ENCODE measurements at places on chromosomes 4 and X.

DNA sequence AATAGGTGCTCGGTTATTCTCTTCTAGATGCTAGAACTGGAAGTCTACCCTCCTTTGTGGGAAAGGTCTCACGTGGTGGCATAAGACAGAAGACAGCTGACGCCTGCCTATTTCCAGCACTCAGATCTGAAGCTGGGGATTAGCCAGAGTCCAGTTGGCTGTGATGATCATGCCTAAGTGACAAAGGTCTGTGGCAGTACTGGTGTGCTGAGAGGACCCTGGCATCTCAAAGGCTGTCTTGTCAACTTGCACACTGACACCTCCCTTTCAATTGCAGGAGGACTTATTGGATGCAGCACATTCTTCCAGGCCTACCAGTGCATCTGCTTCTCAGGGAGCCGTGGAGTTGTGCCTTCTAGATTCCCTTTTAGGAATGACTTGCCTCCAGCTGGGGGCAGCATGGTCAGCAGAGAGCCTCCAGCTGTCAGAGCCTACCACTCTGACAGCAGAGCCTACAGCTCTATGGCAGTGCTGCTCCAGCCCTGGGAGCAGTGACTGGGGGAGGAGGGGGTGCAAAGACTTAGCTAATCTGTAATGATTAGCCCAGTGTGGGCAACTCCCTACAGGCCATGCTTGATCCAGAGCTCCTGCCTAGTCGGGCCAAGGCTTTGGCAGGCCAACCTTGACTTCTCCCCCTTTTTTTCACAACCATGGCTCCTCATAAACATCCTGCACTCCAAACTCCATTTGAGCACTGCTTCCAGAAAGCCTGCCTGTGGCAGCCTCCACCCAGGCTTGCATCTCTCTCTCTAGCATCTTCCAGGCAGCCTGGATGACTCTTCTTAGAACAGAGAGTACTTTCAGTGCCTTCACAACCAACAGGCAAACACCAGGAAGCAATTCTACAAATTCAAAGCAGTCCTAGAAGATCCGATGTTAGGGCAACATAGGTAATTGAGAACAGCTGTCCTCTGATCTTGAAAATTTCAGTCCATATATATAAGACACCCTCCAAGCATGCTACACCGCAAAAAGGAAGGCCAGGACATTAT is 13.8 kb upstream of the FGFBP2 start:
- no peak for DNase-seq

DNA sequence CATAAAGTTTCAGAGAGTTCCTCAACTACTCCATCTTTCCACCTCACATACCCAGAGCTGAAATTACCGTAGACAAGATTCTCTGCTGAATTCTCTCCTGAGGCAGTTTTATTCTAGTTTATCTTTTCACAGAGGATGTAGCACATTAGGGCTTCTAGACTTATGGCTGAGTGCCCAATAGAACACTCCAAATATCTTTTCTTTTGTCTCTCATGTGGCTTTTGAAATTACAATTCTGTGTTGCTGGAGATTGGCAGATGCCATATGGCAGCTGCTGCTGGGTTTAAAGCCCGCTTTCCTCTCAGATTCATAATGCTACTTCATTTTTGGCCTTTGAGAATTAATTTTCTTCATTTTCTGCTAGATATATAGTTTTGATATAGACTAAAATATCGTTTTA is 107.6 kb upstream of the BANK1 start:
- DNase-seq: no peak

DNA sequence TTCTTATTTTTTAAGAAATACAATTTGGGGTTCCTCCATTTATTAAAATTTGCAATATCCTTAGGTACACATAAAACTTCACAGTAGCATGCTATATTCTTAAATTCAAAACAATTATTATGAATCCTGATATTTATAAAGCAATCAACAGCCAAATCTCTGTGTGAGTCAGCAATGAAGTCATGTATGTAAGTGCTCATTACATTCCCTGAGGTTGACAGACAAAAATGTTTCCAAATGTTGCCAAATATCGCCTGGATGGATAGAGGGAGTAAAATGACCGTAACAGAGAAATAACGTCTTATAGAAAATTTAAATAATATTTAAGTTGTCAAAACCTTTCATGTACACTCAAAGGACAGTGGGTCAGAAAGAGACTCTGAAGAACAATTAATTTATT is 220.0 kb downstream of the PCDH18 start:
- no peak for DNase-seq

GRCh38 chrX:71396576-71396975 is 30.4 kb downstream of the TAF1 start:
- DNase-seq: no peak

DNA sequence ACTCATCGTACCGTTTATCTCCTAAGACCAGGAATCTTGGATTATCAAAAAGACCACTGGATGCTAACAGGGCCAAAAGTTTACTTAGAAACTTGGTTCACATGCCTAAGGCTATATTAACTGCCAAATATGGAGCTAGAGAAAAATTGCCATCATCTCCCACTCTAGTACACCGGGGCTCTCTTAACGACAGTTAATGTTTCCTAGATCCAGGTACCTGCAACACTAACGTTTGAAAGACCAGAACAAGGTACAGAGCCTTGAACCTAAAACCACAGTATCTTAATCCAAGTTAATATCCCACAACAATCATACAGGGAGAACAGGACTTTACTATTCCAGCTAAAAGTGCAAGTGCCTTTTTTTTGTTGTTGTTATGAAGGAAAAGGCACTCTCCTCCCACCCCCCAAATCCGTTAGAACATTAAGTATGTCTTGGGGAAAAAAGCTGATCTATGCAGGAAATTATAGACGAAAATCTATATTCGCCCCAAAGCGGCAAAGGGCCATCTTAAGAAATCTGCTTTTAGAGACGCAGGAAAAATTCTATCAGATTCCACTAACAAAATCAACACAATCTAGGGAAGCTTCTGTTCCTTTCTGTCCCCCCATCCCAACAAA is 1.3 kb downstream of the G3BP2 start:
- DNase-seq: no peak

DNA sequence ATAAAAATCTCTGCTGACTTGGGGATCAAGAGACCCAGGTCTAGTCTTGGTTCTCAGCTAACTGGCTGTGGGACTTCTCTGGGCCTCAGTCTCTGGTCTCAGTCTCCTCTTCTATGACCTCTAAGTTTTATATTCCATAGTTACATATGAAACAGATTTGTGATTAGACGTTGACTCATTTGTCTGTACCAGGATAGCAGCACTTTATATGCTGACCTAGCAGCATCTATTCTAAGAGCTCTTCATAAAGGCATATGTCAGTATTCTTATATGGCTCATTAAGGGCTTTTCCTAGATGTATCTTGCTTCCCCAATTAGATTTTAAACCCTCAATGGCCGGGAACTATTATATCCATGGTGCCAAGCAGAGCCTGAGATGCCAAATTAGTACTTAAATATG is 12.7 kb downstream of the GRPR start:
- DNase-seq: no peak

- DNase-seq: no peak
Measured at GRCh38 chrX:74431797-74432196, 10.5 kb downstream of the SLC16A2 start.

GRCh38 chr4:181559637-181560036 is 683.6 kb upstream of the TENM3 start:
- no peak for DNase-seq

DNA sequence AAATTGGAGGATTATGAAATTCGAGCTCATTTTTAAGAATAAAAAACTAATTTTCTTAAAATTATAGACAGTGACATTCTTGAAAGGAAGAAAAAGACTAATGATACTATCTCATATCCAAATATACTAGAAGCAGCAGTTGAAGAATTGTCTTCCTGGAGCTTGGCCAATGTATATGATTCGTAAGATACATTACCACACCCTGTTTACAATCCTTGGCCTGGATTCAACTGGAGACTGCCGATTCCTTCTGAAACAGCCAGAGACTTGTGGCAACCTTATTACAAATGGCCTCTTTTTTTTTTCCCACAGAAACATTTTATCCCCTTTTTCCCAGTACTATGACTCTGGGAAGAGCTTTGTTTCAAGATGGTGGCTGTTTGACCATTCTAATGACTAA is 571.2 kb upstream of the FAT1 start:
- no peak for DNase-seq

- DNase-seq: no peak
Measured at GRCh38 chr4:6701371-6701770, 7.7 kb downstream of the S100P start.

GRCh38 chrX:25144043-25144940 is 128.5 kb upstream of the ARX start:
- DNase-seq: no peak

GRCh38 chrX:9318766-9319165 is 146.1 kb upstream of the TBL1X start:
- DNase-seq: no peak

DNA sequence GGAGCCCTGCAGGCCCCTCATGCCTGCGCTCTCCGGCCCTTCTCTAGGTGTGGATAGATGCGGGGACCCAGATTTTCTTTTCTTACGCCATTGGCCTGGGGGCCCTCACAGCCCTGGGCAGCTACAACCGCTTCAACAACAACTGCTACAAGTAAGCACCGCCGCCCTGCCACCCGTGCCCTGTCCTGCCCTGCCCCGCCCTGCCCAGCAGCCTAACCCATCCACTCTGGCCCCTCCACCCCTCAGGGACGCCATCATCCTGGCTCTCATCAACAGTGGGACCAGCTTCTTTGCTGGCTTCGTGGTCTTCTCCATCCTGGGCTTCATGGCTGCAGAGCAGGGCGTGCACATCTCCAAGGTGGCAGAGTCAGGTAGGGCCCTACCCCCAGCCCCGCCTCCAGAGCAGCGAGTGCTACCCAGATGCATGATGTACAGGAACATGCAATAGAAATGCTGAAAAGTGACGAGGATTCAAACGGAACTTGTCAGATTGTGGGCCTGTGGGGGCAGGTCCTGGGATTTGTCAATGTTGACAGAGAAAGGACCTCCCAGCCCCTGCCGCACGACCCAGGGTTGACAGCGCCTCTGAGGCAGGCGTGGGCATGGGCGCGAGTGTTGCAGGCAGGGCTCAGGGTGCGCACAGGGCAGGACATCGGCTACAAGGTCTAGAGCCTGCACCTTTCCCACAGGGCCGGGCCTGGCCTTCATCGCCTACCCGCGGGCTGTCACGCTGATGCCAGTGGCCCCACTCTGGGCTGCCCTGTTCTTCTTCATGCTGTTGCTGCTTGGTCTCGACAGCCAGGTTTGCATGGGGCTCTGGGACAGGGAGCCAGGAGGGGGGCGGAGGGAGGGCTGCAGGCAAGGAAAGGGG is 5.7 kb downstream of the SLC6A8 start:
- no peak for DNase-seq

DNA sequence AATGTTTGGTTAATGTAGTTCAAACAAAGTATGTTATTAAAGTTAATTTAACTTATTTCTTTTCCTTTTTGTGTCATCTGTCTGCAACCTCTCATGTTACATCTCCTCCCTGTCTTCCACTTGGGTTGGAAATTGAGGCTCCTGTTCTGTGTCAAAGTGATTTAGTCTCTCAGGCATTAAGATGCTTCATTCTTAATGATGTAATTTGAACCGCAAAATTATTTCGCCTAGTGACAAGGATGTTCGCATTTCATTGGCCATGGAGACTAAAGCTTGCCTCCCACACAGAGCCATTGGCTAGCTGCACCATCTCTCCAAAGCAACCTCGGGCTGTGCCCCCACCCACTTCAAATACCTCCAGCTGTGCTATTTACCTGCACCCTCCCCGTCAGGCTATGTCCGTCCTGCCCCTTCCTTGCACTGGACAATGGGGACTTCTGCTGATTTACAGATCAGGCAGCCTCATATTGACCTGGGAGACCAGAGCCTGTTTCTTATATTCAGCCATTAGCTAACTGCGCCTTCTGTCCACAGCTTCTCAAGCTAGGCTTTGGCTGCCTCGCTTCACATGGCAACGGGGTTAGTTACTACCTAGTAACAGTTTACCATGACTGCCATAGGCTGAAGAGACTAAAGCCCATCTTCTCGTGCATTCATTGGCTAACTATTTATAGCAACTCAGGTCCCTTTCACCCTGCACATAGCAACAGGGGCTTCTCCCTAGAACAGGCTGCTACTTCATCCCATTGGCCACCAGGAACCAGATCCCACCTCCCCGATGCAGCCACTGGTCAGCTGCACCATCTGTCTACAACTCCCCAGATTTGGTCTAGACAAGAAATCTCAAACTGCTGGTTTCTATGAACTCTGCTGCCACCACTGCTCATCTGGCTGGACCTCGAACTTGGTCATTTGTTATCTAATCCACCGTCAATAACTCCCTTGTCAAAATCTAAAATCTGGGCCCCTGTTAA is 8.6 kb upstream of the ZNF157 start:
- DNase-seq: no peak

DNA sequence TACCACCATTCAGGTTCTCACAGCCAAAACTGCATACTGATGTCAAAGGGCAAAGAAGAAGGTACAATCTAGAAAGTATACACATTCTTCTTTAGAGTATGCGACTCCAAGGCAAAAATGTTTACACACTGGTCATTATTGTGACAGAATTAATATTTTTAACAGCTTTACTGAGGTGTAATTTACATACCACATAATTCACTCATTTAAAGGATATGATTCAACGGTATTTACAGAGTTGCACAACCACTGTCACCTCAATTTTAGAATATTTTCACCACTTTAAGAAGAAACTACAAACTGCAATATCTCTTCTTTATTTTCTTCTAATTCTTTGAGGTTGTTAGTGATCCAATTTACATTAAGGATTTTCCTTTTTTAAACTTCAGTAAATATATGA is 325.4 kb upstream of the SMIM31 start:
- no peak for DNase-seq

DNA sequence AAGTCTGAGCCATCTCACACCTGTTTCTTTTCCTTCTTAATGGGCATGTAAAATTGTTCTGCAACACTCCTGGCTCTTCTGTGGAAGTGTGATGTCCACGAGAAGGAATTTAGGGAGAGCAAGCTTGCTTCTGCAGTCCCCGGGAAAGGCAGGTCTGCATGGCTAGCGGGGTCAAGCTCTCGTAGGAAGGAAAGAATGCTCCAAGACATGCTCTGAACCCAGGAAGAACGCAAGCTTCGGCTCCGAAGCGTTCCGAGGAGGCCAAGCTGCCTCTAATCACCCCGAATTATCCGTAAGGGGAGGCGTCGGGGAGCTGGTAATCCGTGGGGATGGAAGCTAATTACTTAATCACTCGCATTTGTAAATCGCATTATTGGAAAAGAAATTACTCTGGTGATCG is 177.7 kb downstream of the CRLF2 start:
- no peak for DNase-seq

GRCh38 chr4:185143601-185143969 is 519 bp downstream of the SLC25A4 start:
- DNase-seq: no peak

DNA sequence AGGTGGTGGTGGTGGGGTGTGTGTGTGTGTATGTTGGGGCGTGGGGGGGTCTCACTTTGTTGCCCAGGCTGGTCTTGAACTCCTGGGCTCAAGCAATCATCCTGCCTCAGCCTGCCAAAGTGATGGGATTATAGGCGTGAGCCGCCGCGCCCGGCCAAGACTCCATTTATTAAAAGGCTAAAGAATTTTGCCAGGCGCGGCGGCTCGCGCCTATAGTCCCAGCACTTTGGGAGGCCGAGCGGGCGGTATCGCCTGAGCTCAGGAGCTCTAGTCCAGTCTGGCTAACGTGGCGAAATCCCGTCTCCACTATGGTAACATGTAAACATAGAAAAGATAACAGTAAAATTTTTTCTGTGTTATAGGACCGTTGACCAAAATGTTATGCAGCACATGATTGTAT is 3.7 kb upstream of the UBA1 start:
- no peak for DNase-seq

- no peak for DNase-seq
Measured at GRCh38 chrX:45623266-45623665, 422.6 kb upstream of the DIPK2B start.
